ENCODE measurements at places on chromosomes 1 and 21.
A peak's percentile ranks its signal among the peaks of the same experiment; 100 is the strongest.

- DNase-seq, result no peak
Observed at GRCh38 chr1:90715309-90715708, 1.8 kb downstream of the BARHL2 start.

GRCh38 chr1:65985393-65986066 is 192.8 kb downstream of the PDE4B start:
- no peak for DNase-seq

GRCh38 chr1:224694969-224695368 is 78.9 kb downstream of the CNIH3 start:
- no peak for DNase-seq

GRCh38 chr21:43779660-43780059 is 3.6 kb upstream of the CSTB start:
- no peak for DNase-seq

GRCh38 chr1:24303600-24303999 is 15.6 kb upstream of the GRHL3 start:
- no peak for DNase-seq

GRCh38 chr21:17613242-17613676 is 558 bp upstream of the BTG3 start:
- DNase-seq, result peak; percentile 70

GRCh38 chr1:109959974-109960744 is 24.4 kb upstream of the AHCYL1 start:
- DNase-seq, result no peak

DNA sequence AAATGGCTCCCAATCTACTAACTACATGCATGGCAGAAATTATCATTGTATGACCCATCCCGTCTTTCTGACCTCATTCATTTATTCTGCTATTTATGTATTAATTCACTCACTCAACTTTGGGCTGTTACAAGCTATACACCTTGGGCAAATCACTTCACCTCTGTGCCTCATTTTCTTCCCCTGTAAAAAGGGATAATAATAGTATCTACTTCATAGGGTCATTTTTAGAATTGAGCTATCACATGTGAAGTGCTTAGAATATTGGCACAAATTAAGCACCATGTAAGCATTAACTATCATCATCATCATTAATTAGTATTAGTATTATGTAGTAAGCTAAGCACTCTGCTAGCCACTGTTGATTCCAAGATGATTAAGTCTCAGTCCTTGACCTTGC is 52.1 kb downstream of the NMNAT2 start:
- DNase-seq, result no peak

- DNase-seq, result no peak
Observed at GRCh38 chr1:28056129-28056925, 32.1 kb downstream of the EYA3 start.

GRCh38 chr21:26388731-26389231 is 184.3 kb downstream of the CYYR1 start:
- no peak for DNase-seq

DNA sequence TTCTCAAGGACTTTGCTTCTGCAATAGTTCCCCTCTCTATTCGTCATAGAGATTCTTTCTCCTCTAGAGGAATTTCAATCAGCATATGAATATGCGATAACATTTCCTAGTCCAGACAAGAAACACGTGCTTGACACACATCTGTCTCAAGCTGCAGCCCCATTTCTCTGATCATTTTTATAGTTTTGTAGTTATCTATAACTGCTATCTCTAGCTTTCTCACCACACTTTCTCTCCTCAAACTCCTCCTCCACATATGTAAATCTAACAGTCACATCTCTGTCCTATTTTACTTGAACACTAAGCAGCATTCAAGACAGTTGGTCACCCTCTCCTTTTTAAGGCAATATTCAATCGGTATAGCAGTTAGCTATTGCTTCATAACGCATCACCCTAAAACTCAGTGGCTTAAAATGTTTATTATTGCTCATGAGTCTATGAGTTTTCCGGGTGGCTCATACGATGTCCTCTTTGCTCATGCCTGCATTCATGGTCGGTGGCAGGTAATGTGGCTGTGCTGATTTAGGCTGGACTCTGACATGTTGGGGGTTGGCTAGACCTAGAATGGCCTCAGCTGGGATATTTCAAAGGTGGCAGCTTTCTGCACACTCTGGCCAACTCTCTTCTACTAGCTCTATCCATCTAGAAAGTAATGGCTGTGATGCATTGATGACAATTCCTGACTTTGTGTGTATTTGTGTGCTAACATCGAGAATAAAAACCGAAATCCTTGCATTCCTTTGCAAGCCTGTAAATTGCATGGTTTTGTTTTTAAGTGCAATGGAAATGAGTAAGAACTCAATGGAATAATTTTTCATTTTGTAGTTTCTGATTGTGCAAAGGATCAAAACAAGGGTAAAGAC is 20.6 kb downstream of the ATP6V1G3 start:
- no peak for DNase-seq

DNA sequence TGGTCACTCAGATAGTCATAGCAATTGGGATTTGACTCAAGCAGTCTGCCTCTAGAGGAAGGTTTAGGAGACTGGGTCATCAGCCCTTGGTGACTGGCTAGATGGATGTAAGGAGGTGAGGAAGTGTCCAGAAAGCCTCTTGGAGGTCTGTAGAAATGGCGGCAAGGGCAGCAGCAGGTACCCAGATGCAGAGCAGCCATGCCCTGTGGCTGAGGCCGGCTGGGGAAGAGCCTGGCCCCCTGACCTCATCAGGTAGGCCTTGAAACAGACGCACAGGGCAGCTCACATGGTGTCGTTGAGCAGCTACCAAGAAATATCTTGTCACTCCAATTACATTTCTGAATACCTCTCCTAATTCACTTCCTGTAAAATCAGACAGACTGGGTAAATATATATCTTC is 98.2 kb downstream of the DMRTB1 start:
- peak; percentile 4 for DNase-seq

All from right hindlimb (tissue), 1 donor.